ENCODE measurements at places on chromosomes 2 and 18.

- DNase-seq = peak; percentile 10
These were observed 41.5 kb upstream of the RPE start for GRCh38 chr2:209960676-209961630.

GRCh38 chr2:122980671-122981070 lies 1044.4 kb upstream of the CNTNAP5 start:
- DNase-seq = no peak

DNA sequence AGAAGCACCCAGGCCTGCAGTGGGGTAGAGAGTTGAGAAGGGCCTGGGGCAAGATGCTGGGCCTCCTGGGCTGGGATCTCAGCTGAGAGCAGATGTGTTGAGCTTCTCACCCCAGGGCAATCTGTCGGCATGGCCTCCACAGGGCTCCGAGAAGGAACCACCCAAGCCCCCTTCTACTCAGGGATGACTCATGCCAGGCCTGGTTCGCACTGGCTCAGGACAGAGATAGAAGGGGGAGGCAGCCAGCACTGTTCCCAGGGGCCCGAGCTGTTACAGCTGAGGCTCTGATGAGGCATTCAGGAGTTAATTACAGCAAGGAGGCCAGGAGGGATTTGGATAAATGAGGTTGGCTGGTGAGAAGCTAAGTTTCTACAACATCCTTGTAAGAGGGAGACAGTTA lies 62.5 kb downstream of the CENPO start:
- no peak for DNase-seq

GRCh38 chr2:148552675-148553331 lies 91.7 kb upstream of the EPC2 start:
- no peak for DNase-seq

DNA sequence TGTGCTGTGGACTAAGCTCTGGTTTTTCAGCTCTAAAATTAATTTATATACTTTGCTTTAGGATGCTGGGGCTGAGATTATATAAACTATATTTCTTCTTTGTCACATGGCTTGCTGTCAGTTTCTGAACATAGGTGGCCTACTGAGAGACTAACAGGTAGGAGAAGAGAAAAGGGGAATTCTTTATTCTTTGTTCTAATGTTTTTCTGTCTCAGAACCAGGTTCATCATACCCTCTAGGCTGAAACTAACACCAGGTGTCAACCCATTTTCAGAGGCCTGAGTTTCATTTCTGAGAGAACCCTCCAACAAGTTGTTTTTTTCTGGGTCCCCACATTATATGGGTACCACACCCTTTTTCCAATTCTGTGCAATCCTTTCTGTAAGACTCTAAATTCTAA lies 843.6 kb downstream of the TRIB2 start:
- no peak for DNase-seq

GRCh38 chr2:168156661-168157060 lies 90.7 kb downstream of the STK39 start:
- no peak for DNase-seq

DNA sequence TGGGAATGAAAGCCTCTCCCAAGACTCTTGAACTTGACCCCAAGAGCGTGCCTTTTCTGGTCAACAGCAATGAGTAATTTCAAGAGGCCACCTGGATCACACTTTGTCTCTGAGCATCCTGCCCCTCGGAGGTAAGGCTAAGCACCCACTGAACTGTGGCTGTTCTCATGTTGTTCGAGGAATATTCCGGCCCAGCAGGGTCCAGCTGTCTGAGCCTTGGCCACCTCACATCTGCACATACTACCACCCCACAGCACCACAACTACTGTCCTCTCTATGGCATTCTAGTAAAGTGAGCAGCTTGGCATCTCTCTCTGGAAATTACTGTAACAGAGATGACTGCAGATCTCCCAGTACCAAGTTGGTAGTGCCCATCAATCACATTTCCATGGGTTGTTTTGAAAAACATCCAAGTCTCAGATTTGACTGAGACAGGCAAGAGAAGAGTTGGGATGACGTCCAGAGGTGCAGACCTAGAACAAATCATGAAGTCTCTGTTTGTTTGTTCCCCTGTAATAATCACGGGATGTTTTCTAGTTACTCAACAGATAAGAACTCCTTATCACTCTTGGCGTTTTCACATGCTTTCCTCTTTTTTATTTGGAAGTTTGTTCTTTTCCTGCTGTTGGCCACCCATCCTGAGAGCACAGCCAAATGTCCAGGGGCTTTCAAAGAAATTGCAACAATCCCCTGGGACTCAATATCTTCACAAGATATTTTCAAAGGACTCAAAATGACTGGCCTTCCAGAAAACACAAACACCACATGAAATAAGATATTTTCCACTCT lies 336.0 kb upstream of the TNP1 start:
- DNase-seq = no peak

GRCh38 chr18:58793361-58793760 lies 71.3 kb upstream of the ZNF532 start:
- DNase-seq = no peak

GRCh38 chr2:71683666-71684065 lies 230.3 kb downstream of the DYSF start:
- no peak for DNase-seq

GRCh38 chr2:47558768-47559684 lies 156.1 kb downstream of the MSH2 start:
- DNase-seq = no peak

GRCh38 chr18:61851940-61852451 lies 40.8 kb downstream of the RNF152 start:
- no peak for DNase-seq

DNA sequence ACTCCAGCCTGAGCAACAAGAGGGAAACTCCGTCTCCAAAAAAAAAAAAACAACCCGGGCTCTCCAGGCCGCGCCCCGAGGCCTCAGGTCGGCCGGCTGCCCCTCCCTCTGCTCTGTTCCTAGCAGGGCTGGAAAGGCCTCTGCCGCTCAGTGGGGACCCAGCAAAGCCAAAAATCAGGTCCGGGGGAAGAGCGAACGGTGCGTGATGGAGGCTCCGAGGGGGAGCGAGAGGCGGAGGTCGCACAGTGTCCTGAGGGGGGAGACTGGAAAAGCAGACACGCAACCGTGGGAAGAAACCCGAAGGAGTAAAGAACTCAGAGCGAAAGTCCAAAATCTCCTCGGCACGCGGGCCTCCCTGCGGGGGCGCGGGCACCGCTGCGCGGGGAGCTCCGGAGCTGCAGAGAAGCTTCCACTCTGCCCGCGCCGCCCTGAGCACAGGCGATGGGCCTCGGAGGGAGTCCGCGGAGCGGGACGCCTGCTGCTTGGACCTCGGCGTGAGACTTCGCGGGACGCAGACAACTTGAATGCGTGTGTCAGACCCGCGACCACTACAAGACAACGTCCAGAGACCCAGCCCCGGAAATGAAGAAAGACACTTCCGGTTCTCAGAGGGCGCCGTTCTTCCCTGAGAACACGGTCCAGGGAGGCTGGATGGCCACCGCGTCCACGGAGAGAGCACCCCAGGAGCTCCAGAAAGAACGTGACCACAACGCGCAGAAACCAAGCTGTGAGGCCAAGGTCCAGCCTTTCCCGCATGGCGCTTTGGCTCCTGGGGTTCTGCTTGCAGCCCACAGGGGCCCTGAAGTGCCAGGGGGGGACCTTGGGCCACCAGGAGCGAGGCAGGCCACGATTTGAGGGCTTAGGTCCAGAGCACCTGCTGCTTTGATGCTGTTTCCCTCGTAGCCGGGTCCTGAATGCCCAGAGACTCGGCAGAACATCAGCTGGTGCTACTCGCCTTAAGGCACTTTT lies 219.8 kb downstream of the DPP10 start:
- DNase-seq = no peak

GRCh38 chr2:24576146-24576545 lies 85.1 kb downstream of the NCOA1 start:
- DNase-seq = no peak

GRCh38 chr2:106020821-106021661 lies 173.1 kb downstream of the UXS1 start:
- no peak for DNase-seq

GRCh38 chr2:106044021-106044420 lies 150.1 kb downstream of the UXS1 start:
- DNase-seq = no peak

DNA sequence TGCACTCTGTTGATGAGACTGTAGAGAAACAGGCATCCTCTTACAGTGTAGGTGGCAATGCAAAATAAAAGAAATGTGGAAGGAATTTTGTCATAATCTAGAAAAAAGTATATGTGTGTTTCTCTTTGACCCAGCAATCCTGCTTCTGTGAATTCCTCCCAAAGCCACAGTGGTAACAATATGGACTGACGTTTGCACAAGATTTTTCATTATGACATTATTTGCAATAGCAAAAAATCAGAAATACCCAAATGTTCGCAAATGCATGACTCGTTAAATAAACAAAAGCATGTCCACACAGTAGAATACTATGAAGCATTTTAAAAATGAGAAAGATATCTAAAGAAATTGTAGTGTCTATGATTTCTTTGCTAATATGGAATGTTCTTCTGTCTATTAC lies 255.2 kb upstream of the NRP2 start:
- no peak for DNase-seq

All from HuH-7.5 (cell line).